GM10248 (cell line): ENCODE measurements at places on chromosomes 12 and 14.

GRCh38 chr12:85794531-85794930, 41.7 kb downstream of the RASSF9 start:
- DNase-seq: no peak

DNA sequence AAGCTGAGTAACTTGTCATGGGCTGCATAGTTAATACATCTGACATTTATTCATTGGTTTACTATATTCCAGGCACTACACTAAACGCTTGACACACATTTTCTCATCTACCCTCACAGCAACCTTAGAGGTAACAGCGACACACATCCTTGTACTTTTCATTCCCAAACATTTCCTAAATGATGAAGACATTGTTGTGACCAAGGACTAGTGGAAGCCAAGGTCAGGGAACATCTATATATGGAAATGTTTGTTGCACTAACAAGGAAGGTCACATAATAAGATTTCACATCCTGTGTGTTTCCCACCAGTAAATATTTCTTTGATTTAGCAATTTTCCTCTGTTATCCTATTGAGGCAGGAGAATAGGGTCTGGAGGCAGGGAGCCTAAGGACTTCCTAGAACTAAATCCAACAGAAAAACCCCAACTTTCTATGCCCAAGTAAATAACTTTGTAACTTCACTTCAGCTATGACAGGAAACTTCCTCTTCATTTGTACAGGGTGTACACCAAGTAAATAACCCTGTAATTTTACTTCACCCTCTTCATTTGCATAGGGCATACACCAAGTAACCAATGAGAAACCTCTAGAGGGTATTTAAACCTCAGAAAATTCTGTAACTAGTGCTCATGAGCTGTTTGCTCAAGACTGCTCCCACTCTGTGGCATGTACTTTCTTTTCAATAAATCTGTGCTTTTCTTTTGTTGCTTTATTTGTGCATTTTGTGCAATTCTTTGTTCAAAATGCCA, 48.4 kb downstream of the ZNF641 start:
- no peak for DNase-seq

DNA sequence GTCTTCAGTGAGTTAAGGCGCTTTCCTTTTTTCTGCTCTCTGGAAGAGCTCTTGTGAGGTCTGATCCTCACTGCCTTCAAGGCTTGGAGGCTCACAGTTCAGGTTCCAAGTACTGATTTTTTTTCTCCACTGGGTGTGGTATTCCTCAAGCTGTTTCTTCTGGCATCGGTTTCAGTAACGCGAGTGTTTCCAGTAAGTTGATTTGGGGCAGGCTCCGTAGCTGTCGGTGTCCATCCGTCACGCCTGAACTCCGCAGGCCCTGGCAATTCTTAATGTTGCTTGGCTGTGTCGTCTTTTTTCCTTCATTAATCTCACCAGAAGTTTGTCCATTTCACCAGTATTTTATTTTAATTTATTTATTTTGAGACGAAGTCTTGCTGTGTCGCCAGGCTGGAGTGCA, 30.6 kb downstream of the LRCOL1 start:
- no peak for DNase-seq

- DNase-seq: no peak
Measured at GRCh38 chr14:84209031-84209430, 1320.9 kb upstream of the FLRT2 start.

- DNase-seq: no peak
Measured at GRCh38 chr12:59646636-59647035, 50.8 kb downstream of the SLC16A7 start.

DNA sequence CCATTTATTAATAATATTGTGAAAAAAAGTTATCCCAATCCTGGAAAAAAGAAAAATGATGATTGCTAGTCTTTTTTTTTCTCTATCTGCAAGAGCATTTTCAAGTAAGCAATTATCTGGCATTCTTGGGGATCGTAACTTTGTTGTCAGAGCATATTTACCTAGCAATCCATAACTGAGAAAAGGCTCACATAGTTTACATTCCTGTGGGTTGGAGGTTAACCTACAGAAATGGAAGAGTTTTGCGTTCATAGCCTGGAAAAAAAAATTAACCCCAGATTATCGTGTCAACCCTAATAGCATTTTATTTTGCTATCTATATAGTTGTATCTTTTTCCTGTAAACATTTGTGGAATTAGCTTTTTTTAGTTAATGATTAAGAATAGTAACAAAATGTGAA, 292.3 kb downstream of the DAD1 start:
- no peak for DNase-seq
